IPS DF 6.9 (cell line): ENCODE measurements at places on chromosomes 3 and 15.

GRCh38 chr15:91281947-91282346 lies 181.9 kb downstream of the SV2B start:
- no peak for DNase-seq

DNA sequence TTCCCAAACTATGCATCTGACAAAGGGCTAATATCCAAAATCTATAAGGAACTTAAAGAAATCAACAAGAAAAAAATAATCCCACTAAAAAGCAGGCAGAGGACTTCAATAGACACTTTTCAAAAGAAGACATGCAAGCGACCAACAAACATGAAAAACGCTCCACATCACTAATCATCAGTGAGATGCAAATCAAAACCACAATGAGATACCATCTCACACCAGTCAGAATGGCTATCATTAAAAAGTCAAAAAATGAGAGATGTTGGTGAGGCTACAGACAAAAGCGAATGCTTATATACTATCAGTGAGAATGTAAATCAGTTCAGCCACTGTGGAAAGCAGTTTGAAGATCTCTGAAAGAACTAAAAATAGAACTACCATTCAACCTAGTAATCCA lies 20.2 kb downstream of the CFAP44 start:
- DNase-seq: no peak

- no peak for DNase-seq
Measured at GRCh38 chr3:108250626-108251025, 28.4 kb upstream of the IFT57 start.

- no peak for DNase-seq
Measured at GRCh38 chr3:28556195-28556594, 207.6 kb upstream of the AZI2 start.

DNA sequence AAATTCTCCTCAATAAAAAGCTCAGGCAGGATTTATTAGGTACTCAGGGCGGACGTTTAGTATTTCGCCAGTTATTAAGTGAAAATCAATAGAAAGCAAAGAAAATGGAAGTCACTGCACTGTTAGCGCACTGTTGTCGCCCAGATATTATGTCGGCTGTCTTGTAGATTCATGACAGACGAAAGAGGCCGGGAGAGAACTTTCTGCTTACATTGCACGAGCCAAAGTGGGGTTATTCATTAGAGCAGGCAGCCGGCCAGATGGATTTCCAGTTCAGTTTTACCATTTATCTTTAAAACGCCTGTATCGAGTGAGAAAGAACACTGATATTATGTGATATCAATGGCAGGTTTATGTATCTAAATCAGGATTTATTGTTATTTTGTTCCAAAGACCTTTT lies 866.0 kb upstream of the NR2F2 start:
- DNase-seq: no peak

DNA sequence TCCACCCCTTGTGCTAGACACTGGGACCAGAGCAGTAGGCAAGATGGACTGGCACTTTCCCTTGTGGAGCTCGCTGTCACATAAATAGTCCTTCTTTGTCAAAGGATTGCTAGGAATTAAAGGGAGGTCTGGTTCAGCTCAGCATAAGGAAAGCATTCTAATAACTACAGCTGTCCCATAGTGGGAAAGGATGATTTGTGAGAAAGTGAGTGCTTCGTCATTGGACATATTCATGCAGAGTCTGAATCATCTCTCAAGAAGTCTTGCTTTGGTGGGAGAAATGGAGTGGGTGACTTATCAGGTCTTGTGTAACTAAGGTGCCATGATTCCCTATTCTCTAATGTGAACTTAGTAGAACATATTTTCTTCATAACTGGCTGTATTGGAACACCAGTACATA lies 14.7 kb downstream of the PPARG start:
- DNase-seq: no peak

GRCh38 chr3:142445816-142446254 lies 2.0 kb downstream of the XRN1 start:
- no peak for DNase-seq

- DNase-seq: no peak
Measured at GRCh38 chr15:62046078-62046743, 14.0 kb downstream of the VPS13C start.

GRCh38 chr3:57053122-57053521 lies 7.3 kb upstream of the SPATA12 start:
- no peak for DNase-seq

DNA sequence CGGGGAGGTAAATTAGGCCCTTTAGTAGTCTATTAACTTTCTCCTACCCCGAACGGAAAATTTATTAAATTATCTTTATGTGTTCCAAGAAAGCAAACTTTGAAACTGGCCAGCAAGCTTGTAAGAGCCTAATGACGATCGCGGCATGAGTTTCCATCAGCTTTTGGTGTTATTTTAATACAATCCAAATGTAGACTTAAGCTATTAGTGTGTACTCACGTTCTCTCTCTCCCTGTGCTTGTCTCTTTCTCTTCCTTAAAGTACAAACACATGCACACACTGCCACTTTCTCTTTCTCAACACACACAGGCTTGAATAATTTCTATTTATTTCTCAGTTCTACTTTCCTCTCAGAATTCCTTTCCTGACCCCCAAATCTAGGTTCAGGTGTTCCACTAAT lies 108.8 kb upstream of the MME start:
- DNase-seq: no peak

DNA sequence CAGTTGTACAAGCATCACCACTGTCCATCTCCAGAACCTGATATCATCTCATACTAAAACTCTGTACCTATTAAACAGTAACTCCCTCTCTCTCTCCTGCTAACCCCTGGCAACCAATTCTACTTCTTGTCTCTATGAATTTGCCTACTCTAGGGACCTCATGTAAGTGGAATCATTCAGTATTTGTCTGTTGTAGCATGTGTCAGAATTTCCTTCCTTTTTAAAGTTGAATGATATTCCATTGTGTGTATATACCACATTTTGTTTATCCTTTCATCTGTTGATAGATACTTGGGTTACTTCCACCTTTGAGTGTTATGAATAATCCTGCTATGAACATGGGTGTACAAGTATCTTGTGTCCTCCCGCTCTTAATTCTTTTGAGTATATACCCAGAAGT lies 16.6 kb downstream of the ZNF592 start:
- DNase-seq: no peak

DNA sequence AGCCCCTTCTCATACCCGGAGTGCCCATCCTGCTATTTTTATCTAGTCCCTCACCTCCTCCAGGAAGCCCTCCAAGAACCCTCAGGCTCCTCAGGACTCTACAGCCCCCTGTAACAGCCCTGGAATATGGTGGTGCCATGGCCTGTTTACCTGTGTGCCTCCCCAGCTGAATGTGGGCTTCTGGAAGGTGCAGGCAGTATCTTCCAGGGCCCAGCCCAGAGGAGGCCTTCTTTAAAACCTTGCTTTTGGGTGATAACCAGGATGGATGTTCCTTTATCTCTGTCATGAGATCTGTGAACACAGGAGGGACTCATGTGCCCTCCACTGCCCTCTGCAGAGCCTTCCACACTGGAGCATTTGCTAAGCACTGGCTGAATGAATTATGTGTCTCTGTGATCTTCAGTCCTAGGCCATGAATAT lies 36.7 kb upstream of the MRPS22 start:
- no peak for DNase-seq

GRCh38 chr3:142467768-142468167 lies 19.9 kb upstream of the XRN1 start:
- no peak for DNase-seq

GRCh38 chr3:152499791-152500385 lies 231.2 kb downstream of the MBNL1 start:
- DNase-seq: no peak

GRCh38 chr3:154430014-154430413 lies at the start of gene GPR149:
Gene GPR149 (minus strand): TSS chr3:154430190. CDS start chr3:154429615, 575 bp downstream.
- DNase-seq: no peak

GRCh38 chr3:195570344-195570743 lies 13.4 kb downstream of the APOD start:
- DNase-seq: no peak

- no peak for DNase-seq
Measured at GRCh38 chr15:93019090-93019489, 69.9 kb downstream of the RGMA start.

DNA sequence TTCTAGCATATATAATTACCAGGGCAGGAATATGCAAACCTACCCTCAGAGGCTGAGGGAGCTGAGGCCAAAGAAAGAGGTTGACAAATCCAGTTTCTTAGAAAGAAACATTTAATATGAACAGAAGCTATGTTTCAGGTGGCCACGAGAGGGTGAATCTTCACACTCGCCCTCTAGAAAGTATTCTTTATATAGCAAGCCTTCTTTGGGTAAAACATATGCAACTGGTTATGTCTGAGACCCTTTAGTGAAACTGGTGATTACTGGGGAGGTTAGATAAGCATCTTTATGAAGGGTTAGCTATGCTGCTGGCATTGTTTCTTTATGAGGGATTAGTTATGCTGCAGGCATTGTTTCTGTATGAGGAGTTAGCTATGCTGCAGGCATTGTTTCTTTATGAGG lies 50.7 kb upstream of the GOLGA6L2 start:
- no peak for DNase-seq

DNA sequence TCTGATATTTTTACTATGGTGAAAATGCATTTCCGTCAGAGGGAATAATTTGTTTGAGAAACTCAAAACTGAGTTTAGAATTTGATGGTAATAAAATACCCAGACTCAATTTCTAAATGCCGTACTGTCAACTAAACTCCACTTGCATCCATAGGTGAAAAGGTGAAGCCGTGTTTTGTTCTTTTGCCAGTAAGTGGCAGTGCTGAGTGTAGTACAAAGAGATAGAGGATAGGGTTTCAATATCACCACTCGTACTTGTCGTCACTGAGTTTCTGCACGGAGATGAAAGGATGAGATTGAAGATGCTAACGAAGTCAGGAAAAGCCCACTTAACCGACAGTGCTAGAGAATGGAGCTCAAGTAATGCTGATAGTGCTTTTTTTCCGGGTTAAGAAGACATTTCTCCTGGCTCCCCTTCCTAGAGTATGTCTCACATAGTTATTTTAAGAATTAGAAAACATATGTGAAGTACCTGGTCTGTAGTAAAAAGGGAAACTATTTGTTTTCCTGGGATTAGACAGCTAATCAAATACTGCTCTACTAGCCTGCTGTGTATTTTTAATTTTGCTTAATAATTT lies 345.1 kb downstream of the IL5RA start:
- peak; percentile 11 for DNase-seq

DNA sequence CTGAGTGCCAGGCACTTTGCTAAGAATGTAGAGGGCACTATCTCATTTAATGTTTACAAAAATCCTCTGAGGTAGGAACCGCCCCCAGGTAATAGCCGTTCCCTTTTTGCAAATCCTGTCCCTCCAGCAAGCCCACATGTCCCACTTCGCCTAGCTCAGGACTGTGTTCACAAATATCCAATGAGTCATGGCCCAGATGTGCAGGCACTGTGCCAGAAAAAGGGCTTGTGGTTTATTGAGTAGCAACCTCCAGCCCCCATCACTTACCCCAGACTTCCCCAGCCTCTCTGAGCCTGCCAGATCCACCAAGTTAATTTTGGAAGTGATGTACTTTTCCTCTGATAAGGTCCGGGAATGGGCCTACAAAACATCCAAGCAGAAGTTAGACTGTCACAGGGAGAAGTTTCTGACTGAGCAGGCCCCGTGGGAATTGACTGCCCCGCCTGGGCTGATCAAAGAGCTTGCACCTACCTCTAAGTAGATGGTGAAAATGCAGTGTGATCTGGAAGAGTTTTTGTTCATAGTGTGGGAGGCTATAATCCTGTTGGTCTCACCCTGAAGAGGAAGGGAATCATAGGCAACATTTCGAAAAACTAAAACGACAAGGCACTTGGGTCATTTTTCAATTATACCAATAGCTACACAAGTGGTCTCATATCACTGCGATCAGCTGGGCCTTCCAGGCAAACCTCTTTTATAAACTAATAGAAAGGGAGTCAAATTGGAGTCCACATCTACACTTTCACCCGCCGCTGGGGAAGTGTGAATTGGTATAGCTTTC lies 15.7 kb downstream of the KIF9 start:
- DNase-seq: no peak

DNA sequence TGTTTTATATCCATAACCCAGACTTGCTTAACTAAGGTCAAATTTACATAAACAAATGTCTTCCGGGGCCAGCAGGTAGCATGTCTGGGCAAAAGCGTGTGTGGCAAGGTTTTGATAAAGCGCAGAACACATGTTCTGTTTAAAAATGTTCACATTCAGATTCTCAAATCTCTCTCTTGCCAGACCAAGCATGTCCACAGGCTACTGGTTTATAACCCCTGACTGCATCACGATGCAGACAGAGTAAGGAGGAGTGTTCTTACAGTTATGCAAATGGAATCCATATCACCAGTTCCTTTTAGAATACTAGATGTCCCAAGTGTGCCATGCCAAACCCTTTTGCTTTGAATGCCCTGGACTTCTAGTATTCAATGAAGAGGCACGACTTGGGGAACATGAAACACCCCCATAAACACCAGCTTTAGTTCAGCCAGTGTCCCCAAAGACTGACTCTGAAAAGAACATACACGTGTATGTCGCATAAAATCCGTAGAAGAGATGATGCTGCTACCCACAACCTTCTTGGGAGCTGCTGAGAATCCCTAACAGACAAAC lies 412.0 kb downstream of the CNTN4 start:
- DNase-seq: no peak

GRCh38 chr3:52080830-52081719 lies 24.7 kb upstream of the DUSP7 start:
- DNase-seq: no peak

GRCh38 chr15:57626713-57627440 lies 35.2 kb downstream of the MYZAP start:
- no peak for DNase-seq

- DNase-seq: no peak
Measured at GRCh38 chr3:159451067-159451466, 537.6 kb upstream of the IL12A start.

DNA sequence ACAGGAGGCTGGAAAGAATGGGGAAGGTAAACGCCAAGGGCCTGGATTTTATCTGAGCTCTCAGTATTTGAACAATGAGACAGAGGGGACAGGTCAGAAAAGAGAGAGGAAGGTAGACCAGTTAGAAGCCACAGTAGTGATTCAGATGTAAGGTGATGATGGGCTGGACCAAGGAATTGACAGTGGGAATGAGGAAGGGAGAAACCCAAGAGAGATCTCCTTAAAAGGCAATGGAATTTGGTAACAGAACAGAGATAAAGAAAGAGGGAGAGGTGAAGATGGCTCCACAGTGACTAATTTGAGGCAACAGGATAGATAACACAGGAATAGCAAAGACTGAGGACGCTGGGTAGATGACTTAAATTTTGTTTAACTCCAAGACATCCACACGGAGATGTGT lies 11.4 kb upstream of the HEG1 start:
- DNase-seq: no peak

DNA sequence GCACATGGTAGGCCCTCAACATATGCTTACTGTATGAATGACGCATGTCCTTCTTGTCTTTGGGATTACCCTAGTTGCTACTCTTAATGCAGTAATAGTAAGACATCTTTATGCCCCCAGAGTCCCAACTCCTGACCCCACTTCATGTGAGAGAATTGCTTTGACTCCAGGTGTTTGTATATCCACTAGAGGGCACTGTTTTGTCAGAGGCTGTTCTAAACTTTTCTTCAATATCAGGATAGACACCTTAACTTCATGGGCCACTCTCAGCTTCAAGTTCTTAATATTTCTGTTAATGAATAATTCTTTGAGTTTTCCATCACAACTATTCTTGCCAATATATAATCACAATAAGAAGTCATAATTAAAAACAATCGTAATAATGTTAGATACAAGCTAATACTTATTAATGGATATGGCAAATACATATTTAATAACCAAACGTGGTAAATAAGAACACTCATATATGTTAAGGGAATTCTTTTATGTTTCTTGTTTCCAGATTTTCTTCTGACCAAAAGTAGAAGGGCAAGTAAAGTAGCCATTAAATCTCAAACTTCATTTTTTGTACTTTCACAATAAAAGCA lies 337.2 kb upstream of the DNAJC19 start:
- DNase-seq: peak; percentile 16

- DNase-seq: no peak
Measured at GRCh38 chr3:135851201-135852081, 114.1 kb upstream of the PPP2R3A start.
